ENCODE measurements at places on chromosomes 12 and 14. TPM values are rescaled to one million over a fixed set of nuclear protein-coding genes. Genes with fewer than 3 reads are reported as not detected.

Gene ATF7
- 17.7 TPM for total RNA-seq

Gene NUP37
- 62.8 TPM for total RNA-seq

Gene FAM186B
- 0.46 TPM for total RNA-seq

DNA sequence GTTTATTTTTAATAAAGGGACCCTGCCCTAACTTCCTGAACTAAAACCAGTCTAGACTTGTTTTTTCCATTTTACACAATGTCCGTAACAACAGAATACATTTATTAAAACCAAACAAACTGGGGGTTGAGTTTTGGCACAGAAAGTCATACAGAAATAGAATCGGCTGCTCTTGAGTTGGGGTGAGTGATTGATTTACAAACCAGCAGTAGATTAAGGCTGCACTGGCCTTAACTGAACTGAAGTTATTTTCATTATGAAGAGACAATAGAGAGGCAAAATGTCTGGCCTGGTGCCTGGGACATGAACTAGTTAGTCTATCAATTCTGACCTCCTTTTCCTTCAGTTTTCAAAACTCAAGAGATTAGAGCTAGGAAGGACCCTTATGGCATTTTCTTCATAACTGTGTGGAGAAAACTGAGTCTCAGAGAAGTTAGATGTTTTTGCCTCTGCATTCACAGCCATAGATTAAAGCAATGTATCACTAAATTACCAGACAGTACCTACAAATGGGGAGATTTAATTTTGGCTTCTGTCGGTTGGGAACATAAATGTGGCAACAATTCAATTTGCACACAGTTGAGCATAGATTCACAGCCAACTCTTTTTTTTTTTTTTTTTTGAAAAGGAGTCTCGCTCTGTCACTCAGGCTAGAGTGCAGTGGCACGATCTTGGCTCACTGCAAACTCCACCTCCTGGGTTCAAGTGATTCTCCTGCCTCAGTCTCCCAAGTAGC, 19.8 kb upstream of the MGP start:
- no peak for DNase-seq
- H3K27ac ChIP-seq, result no peak overlapping the region
- H3K4me3 ChIP-seq, result no peak overlapping the region
- H3K27me3 ChIP-seq, result no peaks in the 10 kb centered on the region
- H3K4me1 ChIP-seq, result no peaks in the 10 kb centered on the region

DNA sequence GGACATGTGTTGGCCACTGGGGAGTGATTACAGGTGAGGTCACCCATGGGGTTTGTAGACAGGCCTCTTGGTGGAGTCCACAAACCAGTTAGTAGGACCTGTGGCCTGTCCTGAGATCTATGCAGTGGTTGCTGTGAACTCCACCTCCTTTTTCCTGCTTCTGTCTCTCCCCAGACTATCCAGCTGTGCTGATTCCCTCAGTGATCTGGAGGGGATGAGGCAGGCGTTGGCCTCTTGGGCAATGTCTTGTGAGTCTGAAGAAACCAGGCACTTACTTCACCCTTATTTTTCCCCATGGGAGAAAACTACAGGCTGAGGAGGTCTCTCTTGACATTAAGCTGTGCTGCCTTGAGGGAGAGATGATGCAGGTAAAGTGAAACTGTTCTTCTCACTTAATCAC, 257.2 kb upstream of the PRICKLE1 start:
- H3K36me3 ChIP-seq, result no peaks in the 10 kb centered on the region
- peak; percentile 28 for DNase-seq
- no peak overlapping the region for H3K4me3 ChIP-seq
- no peak overlapping the region for H3K27ac ChIP-seq

DNA sequence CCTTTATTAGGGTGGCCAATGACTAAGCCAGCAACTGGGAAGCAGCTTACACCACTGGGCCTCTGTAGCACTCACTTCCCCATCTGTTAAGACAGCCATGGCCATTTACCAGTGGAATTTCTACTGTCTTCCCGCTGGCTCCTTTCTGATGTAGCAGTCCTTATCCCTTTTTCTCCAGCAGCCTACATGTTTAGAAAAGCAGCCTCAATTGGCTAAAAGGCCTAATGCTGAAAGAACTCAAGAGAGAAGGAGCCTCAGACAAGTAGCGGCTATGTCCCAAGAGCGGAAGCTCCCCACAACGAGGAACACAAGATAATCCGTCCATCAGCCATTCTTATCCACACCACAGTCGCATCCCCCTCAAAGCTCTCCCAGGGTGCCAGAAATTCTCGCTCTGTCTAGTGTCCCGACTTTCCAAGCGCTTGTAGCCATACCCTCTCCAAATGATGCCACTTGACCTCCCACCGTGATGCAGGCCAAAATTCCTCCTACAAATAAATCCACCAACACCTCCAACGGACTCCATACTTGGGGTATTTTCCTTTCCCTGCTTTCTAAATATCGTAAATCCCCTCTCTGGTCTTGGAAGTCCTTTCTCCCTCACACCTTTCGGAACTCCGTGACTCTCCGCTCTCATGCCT, 624 bp downstream of the M6PR start:
- peak overlapping the region; percentile 99 for H3K4me3 ChIP-seq
- H3K36me3 ChIP-seq, result peaks cover 10% of the 10 kb centered on the region
- DNase-seq, result peak; percentile 36
- H3K27me3 ChIP-seq, result no peaks in the 10 kb centered on the region
- H3K4me1 ChIP-seq, result no peaks in the 10 kb centered on the region

- no peaks in the 10 kb centered on the region for H3K27me3 ChIP-seq
- 0 out of 2 replicates have a peak, but pooled peaks cover 9% of the 10 kb centered on the region for H3K36me3 ChIP-seq
- H3K4me3 ChIP-seq, result no peak overlapping the region
- no peak overlapping the region for H3K27ac ChIP-seq
- H3K4me1 ChIP-seq, result no peaks in the 10 kb centered on the region
These were observed 33.5 kb downstream of the SLC38A2 start for GRCh38 chr12:46339051-46339450.

DNA sequence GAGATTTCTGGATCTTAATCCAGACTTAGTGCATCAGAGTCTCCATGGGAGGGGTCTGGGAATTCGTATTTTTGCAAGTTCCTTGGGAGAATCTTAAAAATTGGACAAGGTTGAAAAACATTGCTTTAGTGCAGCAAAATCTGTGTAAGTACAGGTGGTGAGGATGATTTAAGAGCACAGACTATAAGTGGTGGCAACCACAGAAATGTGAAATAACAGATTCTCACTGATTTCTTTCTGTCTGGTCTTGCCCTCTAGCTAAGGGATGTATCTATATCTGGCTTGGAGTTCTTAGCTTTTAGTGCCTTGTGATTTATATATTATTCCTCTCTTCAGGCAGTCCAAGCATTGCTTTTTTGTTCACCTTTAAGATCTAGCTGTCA, 116.2 kb downstream of the DIP2B start:
- H3K27me3 ChIP-seq, result no peaks in the 10 kb centered on the region
- DNase-seq, result no peak
- no peaks in the 10 kb centered on the region for H3K36me3 ChIP-seq
- H3K27ac ChIP-seq, result no peak overlapping the region
- H3K4me3 ChIP-seq, result no peak overlapping the region

GRCh38 chr14:78921856-78922255, 751.7 kb downstream of the NRXN3 start:
- no peak overlapping the region for H3K4me3 ChIP-seq
- H3K36me3 ChIP-seq, result no peaks in the 10 kb centered on the region
- no peaks in the 10 kb centered on the region for H3K27me3 ChIP-seq

- no peaks in the 10 kb centered on the region for H3K27me3 ChIP-seq
- no peak overlapping the region for H3K27ac ChIP-seq
- H3K36me3 ChIP-seq, result peaks cover 3% of the 10 kb centered on the region
- no peaks in the 10 kb centered on the region for H3K4me1 ChIP-seq
- DNase-seq, result no peak
These were observed 394.4 kb downstream of the DAD1 start for GRCh38 chr14:22194664-22195063.

DNA sequence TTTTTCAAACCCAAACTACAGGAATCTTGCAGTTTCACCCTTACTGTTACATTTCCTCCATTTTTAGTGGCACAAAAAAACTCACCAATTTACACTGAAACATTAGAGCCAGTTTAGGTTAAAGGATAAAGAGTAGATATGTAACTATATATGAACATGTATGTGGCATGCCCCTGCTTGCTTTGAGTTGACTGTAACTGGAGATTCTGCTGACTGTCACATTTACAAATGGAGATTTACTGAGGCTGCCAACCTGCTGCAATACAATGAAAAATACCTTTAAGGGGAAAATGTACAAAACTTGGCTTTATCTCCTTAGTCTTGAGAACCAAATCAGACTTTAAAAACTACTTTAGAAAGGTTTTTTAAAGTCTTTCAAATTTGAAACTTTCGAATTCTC, 28.3 kb downstream of the STON2 start:
- no peak for DNase-seq
- H3K27ac ChIP-seq, result no peak overlapping the region
- no peaks in the 10 kb centered on the region for H3K27me3 ChIP-seq
- H3K36me3 ChIP-seq, result no peaks in the 10 kb centered on the region
- H3K4me1 ChIP-seq, result no peaks in the 10 kb centered on the region

GRCh38 chr14:102139286-102140026, at the start of gene WDR20:
TSS of gene WDR20 (plus strand) at chr14:102139897. CDS start at chr14:102139924, 27 bp downstream.
- peaks cover 12% of the 10 kb centered on the region for H3K36me3 ChIP-seq
- peak; percentile 99 for DNase-seq
- H3K4me1 ChIP-seq, result no peaks in the 10 kb centered on the region
- H3K27me3 ChIP-seq, result no peaks in the 10 kb centered on the region

GRCh38 chr12:25251769-25252168, 1.0 kb upstream of the KRAS start:
- no peaks in the 10 kb centered on the region for H3K36me3 ChIP-seq
- no peaks in the 10 kb centered on the region for H3K27me3 ChIP-seq
- peak overlapping the region; percentile 88 for H3K4me3 ChIP-seq
- no peak overlapping the region for H3K27ac ChIP-seq
- H3K4me1 ChIP-seq, result peaks cover 7% of the 10 kb centered on the region

DNA sequence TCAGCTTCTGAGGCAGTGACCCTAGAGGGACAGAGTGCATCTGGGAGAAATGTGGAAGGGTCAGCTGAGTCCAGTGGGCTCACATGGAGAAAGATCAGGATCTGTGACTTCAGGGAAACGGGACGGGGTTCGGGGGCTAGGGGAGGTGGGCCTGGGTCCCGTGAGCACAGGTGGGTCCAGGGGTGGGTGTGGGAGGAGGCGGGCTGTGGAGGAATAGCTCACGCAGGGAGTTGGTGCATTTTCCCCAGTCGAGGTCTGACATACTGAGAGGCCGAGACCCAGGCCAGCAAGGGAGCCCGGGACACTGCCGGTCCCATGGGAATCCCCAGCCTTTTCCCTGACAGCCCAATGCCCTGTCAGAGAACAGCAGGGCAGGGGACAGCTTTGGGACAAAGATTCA, 93.1 kb downstream of the TNFAIP2 start:
- H3K36me3 ChIP-seq, result no peaks in the 10 kb centered on the region
- no peaks in the 10 kb centered on the region for H3K4me1 ChIP-seq
- H3K27ac ChIP-seq, result no peak overlapping the region
- H3K4me3 ChIP-seq, result no peak overlapping the region
- no peak for DNase-seq

- no peak overlapping the region for H3K4me3 ChIP-seq
These were observed 107.4 kb downstream of the TSHR start for GRCh38 chr14:81062816-81063215.

- H3K36me3 ChIP-seq, result no peaks in the 10 kb centered on the region
- H3K27me3 ChIP-seq, result no peaks in the 10 kb centered on the region
- no peak overlapping the region for H3K4me3 ChIP-seq
- H3K27ac ChIP-seq, result no peak overlapping the region
These were observed 42.1 kb downstream of the ATL1 start for GRCh38 chr14:50602035-50602434.

DNA sequence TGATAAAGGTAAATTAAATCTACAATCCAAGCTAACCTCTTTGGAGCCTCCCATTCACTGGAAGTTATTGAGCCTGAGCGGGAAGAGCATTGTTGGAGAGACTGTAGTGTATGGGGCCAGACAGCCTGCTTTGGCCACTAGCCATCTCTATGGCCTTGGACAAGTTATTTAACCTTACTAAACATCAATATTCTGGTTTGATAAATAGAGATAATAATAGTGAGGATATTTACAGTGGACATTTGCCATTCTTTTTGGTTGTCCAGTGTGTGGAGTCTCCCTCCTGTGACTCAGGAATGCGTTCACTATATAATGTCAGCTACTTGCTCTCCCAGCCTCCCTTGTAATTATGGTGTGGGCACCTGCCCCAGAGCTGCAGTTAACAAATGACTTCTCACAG, 216.1 kb downstream of the SLC38A4 start:
- H3K27ac ChIP-seq, result no peak overlapping the region
- no peaks in the 10 kb centered on the region for H3K27me3 ChIP-seq
- H3K36me3 ChIP-seq, result peaks cover 5% of the 10 kb centered on the region

Measured in H9 (cell line).